ENCODE measurements at places on chromosomes 1 and 21.
A peak's percentile ranks its signal among the peaks of the same experiment; 100 is the strongest.

- no peak for DNase-seq
These were observed 9.3 kb downstream of the ASH1L start for GRCh38 chr1:155553349-155553748.

DNA sequence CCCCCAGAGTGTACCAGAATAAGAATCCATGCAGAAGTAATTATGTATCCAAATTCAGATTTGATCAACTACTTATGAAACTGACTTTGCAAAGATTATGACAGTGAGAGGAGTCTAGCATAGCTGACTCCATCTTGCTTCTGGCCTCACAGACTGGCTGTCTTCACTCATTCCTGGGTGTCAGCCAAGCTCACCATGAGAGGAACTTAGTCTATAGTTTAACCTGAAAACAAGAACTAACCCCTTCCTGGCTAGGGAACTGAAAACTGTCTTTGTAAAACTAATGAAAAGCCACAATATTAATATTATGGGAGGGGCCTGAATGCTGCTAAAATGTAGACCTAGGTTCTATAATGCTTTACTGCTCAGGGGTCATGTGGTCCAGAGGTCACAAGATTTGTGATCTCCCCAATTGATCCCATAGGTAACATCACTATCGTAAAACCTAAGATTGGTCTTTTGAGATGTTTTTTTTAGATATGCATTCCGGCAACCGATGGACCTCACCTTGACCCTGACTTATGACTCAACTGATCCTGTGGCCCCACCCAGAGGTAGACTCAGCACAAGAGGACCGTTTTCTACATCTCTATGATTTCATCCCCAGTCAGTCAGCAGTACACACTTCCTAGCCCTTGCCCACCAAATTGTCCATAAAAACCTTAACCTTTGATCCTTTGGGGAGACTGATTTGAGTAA lies 55.2 kb downstream of the ATP1B1 start:
- no peak for DNase-seq

DNA sequence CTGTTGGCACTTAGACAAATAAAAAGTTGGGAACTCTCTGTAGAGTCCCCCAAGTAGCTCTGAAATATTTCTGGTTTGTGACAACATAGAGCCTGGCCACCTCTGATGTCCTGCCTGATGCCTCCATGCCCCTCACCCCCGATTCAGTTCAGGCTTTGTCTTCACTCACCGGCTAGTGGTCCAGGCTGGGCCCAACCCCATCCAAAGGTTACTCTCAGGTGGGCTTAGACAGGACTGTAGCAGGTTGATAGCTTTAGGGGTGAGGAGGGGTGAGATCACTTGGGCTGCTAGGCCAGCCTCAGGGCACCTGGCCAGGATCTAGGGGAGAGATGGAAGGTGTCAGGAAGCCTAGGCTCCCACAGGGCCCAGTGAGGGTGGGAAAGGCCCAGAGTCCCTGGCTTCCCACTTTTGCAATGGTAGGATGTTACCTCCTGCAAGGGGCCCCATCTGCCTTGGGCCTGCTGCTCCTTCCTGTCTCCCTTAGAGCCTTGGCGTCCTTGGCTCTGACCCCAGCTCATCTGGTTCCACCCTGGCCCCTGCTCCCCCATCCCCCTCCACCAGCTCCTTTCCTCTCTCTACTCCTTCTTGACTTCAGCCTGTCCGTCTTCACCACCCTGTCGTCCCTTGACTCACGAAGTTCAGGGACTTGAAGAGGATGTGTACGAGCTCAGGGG lies 6.7 kb downstream of the EPS8L3 start:
- DNase-seq, result no peak

DNA sequence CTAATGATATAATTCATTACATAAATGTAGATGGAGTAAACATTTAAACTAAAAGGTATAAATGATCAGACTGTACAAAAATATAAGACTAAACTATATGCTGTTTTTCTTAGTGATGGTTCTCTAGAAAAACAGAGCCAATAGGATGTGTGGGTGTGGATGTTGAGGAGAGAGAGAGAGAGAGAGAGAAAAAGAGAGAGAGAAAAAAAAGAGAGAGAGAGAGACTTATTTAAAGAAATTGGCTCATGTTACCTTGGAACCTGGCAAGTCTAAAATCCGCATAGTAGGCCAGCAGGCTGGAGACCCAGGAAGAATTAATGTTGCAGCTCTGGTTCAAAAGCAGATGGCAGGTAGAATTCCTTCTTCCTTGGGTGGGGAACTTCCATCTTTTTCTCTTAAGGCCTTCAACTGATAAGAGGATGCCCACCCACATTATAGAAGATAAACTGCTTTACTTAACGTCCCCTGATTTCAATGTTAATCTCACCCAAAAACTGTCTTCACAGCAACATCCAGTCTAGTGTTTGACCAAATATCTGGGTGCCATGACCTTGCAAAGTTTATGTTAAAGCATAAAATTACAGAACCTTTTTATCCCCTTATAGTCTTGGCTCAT lies 74.3 kb upstream of the KCNJ15 start:
- no peak for DNase-seq

GRCh38 chr1:33049371-33049770 lies 12.7 kb upstream of the AK2 start:
- DNase-seq, result no peak

DNA sequence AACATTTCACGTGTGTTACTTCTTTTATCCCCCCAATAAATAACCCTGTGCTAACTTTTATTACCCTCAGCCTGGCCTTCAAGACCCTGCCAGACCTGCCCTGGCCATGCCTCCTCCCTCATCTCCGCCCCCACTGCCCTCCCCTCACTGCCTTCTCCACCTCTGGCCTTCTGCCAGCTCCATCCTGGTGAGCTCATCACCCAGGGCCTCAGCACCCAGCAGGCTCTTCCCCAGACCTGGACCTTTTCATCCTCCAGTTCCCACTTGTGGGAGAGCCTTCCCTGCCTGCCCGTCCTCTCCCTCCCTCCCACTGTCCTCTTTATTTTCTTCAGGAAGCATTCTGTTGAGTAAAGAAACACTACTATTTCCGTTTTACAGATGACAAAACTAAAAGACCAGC lies 72.0 kb downstream of the SLC66A1 start:
- DNase-seq, result no peak

DNA sequence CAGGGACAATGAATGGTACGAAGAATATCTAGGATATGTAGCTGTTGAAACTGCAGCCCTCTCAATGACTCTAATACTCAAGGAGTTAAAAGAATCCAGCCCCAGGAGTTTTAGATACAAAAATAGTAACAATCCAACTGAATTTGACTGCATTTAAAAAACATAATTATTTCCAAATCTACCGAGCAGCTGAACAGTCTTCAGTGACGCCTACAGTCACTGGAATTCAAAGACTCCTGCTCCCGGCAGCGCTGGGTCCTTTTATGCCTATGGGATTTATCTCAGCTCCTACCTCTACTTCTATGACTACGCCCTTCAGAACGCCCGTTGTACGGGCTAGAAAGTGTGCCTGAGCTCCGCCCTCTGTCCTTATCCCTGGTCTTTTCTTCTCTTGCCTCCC lies 55.7 kb downstream of the WARS2 start:
- DNase-seq, result no peak

- peak; percentile 40 for DNase-seq
These were observed 61.7 kb downstream of the FCRL5 start for GRCh38 chr1:157490467-157491165.

DNA sequence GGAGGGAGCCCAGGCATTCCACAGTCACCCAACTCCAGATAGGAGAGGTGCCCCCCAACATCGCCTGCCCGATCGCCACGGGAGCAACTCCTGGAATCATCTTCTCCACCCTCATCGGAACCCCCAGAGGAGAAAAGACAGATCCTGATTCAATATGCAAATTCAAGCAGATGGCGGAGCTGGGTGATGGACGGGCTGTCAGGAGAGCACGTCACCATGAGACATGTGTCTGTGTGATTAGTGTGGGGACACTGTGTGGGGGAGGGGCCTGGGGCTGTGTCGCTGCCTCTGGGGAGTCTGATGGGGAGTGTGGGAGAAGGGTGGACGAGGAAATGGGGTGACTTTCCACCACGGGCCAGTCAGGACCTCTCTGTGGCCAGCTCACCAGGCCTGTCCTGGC lies 90.2 kb upstream of the CSF3R start:
- no peak for DNase-seq

- no peak for DNase-seq
These were observed 601 bp downstream of the JMJD4 start for GRCh38 chr1:227734546-227734855.

Data from T-helper 2 cell treated with Interferon-gamma antibody and Interleukin-4, amounts not matched to agents 5 μg/mL and 100 μg/mL, for 36 hours (primary cell).